ENCODE measurements at places on chromosomes 5 and 9.

DNA sequence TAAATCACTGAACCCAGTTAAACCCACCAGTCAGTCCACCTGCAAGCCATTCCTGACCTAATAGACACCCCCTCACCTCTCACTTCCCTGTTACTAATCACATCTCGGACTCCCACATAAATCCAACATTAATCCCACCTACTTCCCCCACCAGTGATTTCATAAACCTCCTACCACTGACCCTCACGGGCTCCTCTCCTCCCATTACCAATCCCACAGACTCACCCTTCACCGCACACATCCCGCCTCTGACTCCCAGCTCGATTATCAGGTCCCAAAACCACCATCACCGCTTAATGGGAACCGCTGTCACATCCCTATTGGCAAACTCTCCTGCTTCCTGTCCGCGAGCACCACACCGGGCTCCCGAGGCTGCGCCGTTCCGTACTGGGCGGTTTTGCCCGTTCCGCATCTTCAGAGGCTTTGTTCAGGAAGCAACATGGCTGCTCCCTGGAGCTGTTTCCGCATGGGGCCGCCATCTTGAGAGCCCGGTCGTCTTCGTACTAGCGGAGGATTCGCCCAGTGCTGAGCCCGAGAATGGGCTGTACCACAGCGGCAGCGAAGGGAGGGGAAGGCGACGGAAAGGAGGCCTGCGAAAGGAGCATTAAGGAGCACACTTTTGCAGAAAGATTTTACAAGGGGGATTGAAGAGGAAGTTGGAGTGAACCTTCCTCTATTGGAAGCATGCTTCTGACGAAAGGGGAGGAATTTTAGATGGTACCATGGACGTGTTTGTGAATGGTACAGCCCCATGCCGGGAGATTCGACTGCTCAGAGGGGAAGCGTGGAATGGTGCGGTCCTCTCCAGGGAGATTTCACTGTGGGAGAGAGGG, at the start of gene ZNF300:
ZNF300 (minus strand) TSS at position 502 of the 833 bp plus-strand sequence. CDS start 1,825 bp downstream, outside the sequence.
- peak; percentile 29 for DNase-seq

GRCh38 chr9:78552802-78553201, 255.9 kb downstream of the PSAT1 start:
- no peak for DNase-seq

GRCh38 chr5:149254506-149254905, 17.2 kb upstream of the AFAP1L1 start:
- DNase-seq, result no peak

GRCh38 chr9:134641173-134641989, at the start of gene COL5A1:
Gene COL5A1, plus strand, starts transcription at chr9:134641803. Its CDS starts 385 bp downstream, at chr9:134642188.
- DNase-seq, result peak; percentile 94

- DNase-seq, result no peak
Observed at GRCh38 chr9:86485359-86485758, 131.1 kb upstream of the TUT7 start.

GRCh38 chr5:84791730-84792129, 407.1 kb upstream of the EDIL3 start:
- DNase-seq, result no peak

GRCh38 chr5:43140286-43140685, 19.6 kb downstream of the ZNF131 start:
- no peak for DNase-seq

GRCh38 chr5:157860898-157861890, 2.2 kb upstream of the CLINT1 start:
- no peak for DNase-seq

DNA sequence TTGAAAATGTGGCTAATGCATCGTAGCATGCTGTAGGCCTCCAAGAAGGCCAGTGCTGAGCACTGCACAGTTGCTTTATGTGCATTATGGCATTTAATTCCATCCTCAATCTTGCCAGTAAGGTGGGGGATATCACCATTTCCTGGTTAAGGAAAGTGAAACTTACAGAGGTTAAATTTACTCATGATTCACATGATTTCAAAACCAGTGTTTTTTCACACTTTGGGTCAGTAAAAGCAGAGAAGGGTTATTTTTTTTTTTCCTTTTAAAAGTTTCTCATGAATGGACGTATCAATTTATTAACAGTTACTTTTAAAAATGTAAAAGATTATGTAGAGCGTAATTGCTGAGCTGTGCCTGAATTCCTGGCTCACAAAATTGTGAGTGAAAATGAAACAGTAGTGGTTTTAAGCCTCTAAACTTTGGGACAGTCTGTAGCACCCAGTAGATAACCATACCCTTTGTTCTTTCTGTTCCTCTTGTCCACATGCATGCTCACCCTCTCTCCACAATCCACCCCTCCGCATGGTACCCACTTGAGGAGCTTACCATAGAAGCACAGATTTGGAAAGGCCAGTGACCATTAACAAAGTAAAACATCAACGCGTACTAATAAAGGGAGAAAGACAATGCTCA, 21.2 kb downstream of the MAST4 start:
- DNase-seq, result no peak

- DNase-seq, result no peak
Observed at GRCh38 chr5:3659907-3660306, 64.3 kb downstream of the IRX1 start.

DNA sequence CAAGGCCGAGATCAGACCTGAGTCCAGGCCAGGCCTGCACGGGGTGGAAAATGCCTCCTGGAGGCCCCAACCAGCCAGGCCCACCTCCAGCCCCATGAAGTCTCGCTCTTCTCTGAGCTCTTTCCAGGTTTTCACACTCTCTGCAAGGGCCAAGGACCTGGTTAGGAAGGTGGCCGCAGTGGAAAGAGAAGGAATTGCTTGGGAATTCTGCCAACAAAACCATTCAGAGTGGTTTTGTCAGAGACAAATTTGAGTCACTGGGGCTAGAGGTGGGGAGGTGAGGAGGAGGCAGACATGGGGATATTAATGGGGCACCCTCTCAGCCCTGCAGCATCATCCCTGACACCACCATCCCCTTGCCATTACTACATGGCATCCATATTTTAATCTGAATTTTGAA, 261.0 kb downstream of the ROR2 start:
- no peak for DNase-seq

DNA sequence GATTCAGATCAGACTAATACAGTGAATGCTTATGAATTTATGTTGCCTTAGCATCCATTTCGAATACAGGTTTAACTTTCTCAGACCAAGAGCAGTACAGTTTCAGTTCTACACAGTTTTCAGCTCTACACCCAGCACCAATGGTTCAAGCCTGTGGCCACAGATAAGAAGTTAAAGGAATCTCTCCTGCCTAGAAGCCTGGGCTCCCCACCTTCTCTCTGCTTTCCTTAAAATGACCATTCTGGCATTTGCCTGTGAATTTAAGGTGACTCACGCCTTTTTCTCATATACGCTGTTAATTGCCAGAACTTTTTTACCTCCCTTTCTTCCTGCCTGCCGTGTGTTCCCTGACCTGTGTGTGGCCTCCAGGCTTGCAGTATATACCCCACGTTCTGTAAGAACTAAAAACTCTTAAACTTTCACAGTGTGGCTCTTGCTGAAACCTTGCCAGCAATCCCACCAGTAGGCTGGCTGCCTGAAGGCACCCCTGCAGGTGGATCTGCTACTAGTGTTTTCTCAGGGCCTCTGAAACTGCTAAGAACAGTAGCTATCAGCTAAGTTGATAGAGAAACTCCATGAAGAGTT, 692.8 kb upstream of the CDH18 start:
- no peak for DNase-seq

DNA sequence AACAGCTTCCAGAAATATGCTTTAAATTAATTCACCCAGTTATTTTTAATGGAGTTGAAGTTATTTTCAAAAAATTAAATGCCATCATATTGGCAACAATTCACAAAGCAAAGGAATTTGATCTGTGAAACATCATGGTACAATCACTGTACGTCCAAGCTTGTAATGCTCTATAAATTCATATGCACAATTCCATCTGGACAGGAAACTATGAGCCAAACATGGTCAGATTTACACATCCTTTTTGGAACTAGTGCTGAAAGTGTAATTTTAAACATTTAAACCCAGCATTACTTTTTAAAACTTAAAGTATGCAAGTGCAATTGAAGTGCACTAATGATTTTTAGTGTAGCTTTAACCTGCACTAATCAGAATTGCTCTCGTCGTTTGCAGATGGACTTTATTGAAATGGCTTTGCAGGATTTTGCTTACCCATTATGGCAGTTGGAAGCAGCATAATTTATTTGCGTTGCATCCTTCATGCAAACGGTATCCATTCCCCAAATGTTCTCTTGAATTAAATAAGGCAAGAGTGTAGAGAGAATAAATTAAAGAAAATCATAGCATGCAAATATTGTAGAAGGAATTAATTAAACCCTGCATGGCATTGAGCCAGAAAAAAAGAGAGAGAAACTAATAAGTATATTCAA, 21.0 kb upstream of the OR13F1 start:
- no peak for DNase-seq

DNA sequence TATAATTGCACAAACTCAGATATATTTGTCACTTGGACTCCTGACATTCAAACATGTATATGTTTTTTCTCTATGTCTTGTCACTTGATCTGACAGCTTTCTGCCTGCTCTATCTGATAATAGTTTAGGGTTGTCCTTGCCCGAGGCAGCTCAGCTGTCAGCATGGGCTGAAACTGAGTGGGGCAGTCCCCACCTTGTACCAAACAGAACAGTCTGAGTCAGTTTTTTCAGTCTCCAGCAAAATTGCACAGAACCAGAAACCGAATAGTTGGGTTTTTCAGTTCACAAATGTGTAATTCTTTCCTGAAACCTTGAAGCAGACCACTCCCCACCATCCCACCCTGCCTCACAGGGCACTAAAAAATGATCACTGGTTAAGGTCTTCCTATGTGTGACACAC, 9.5 kb upstream of the HAND1 start:
- no peak for DNase-seq

DNA sequence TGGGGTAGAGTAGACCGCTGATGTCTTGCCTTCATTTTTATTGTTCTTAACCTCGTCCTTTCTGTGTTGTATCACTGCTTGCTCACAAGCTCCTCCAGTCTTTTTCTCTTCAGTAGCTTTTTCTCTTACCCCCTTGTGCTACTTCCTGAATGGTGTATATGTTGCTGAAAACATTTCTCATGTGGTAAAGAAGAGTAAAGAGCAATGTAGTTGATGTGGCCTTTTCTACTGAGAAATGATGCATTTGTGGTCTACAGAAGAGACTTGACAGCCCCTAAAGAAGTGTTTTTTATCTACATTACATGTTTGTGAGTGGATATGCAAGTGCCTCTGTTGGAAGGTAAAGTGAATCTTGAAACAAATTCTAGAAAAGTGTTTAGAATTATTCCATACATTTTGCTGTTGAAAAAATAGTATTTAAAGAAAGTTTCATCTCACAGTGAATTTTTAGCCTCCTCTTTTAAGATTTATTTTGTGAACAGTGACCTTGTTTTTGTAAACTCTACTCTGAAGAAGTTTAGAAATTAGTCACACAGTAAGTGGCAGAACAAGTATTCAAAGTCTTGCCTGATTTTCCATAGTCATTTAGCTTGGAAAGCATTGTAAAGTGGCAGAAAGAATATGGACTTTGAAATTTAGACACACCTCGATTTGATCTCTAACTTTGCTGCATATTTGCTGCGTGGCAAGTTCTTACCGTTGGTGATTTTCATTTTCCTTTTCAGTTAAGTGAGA, 17.4 kb downstream of the CDC42SE2 start:
- no peak for DNase-seq

- DNase-seq, result no peak
Observed at GRCh38 chr5:98978528-98978927, 49.7 kb upstream of the CHD1 start.

DNA sequence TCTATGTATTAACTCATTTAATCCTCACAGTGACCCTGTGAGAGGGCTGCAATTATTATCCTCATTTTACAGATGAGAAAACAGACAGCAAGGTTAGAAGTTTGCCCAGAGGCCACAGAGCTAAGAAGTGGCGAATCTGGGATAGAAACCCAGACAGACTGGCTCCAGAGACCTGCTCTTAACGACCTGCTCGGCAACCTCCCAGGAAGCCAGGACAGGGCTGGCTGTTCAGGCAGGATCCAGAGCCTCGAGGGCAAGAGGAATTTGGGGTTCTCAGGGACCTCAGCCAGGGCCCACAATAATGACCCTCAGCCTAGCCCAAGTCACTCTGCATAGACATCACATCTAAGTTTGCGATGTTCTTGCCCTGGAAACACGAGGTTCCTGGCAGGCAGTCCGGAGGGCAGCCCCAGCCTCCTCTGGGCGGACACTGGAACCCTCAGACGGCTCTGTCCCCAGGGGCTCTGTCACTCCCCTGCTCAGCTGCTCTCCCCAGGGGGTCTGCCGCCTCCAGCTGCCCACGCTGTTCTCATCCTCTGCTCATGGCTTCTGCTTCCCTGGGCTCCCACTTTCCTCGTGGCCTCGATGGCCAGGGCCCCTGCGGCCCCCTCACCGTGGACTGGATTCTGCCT, 138.5 kb upstream of the ERCC6L2 start:
- DNase-seq, result no peak

- no peak for DNase-seq
Observed at GRCh38 chr9:126302730-126303129, 23.9 kb upstream of the MVB12B start.

- no peak for DNase-seq
Observed at GRCh38 chr5:16663840-16664239, 47.0 kb upstream of the RETREG1 start.

GRCh38 chr5:179779826-179780225, 14.0 kb upstream of the LTC4S start:
- DNase-seq, result no peak

DNA sequence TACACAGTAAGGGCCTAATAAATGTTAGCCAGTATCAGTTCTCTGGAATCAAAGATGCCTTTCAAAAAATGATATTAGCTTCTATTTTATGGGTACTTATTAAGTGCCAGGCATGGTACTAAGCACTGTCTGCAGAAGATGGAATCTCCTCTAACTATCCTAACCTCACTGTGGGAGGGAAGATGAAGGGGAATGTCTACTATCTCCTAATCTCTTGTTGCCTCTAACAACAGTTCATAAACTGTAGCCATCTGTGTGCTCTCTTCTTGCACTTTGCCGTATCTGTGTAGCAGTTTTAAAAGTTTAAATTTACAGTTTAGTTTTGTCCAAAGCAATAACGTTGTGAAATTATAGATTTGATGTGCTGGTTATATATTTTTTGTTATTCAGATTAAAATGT, 99.6 kb upstream of the CCDC112 start:
- DNase-seq, result no peak

DNA sequence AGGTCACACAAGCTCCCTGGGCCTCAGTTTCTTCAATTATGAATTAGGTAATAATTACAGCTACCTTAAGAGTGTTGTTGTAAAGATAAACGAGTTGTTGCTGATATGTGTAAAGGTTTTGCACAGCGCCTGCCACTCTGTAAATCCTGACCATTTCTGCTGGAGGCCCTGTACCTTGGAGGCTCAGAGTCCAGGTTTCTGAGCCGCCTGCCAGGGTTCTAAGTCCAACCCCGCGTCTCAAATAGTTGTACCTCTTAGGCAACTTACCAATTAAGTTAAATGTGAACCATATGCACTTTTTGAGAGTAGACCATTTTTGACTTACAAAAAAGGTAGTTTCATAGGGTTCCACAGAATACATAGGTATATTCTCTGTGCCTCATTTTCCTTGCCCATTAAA, 156.8 kb upstream of the KLF9 start:
- DNase-seq, result no peak

- DNase-seq, result no peak
Observed at GRCh38 chr5:7650755-7651154, 200.2 kb downstream of the CFAP90 start.

- no peak for DNase-seq
Observed at GRCh38 chr5:59134471-59135163, 551.7 kb downstream of the RAB3C start.

Measured in D721Med (cell line).